ENCODE measurements at places on chromosomes 6 and 20.

DNA sequence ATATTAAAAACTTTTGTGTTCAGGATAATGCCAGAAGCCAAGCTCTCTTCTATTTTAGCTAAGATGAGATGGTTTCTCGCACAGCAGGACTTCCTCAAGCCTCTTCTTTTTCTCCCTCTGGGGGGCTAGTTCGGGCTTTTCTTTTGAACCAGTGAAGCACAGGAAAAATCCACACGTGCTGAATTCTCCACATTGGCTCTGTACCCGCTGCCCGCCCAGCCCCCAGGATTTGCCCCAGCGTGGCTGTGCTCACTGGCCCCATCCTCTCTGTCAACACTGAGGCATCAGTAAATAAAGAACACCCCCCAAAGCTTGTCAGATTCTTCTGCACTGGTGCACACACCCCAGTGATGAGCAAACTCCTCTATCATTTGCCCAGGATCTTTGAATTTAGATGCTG lies 232.8 kb downstream of the ZNF217 start:
- no peak for DNase-seq

GRCh38 chr20:46562373-46563169 lies 12.1 kb upstream of the OCSTAMP start:
- DNase-seq: peak; percentile 37

DNA sequence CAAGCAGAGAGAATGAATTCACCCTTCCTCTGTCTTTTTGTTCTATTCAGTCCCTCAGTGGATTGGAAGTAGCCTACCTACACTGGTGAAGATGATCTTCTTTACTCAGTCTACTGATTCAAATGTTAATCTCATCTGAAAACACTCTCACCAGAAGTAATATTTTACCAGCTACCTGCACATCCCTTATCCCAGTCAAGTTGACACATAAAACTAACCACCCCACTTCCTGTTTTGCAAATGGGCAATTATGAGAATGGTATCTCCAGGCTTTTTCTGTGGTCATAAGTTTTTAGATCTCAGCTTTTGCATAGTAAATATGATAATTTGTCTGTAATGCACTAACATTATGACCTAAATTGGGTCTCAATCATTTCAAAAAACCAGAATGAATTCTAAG lies 228.8 kb upstream of the ECI2 start:
- no peak for DNase-seq

DNA sequence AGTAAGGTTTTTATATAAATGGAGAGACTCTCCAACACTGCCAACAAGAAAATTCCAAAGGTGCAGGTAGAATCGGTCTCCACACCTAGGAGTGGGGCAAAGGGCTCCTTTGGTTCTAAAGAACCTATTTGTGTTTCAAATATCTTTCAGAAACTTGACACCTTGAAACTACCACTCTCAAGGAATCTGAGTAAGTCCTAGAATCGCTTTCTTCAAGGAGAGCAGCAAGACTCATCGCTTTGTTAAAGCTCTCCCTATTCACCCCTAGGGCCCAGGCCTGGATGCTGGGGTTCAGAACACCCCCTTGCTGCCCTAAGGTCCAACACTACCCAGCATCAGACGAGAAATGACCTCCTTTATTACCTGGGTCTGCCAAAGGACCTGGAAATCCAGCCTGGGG lies 2.0 kb downstream of the CLIC5 start:
- no peak for DNase-seq

- DNase-seq: no peak
Observed at GRCh38 chr20:56160956-56161355, 87.6 kb upstream of the MC3R start.

GRCh38 chr6:90025523-90026061 lies 131.3 kb downstream of the GJA10 start:
- peak; percentile 53 for DNase-seq

DNA sequence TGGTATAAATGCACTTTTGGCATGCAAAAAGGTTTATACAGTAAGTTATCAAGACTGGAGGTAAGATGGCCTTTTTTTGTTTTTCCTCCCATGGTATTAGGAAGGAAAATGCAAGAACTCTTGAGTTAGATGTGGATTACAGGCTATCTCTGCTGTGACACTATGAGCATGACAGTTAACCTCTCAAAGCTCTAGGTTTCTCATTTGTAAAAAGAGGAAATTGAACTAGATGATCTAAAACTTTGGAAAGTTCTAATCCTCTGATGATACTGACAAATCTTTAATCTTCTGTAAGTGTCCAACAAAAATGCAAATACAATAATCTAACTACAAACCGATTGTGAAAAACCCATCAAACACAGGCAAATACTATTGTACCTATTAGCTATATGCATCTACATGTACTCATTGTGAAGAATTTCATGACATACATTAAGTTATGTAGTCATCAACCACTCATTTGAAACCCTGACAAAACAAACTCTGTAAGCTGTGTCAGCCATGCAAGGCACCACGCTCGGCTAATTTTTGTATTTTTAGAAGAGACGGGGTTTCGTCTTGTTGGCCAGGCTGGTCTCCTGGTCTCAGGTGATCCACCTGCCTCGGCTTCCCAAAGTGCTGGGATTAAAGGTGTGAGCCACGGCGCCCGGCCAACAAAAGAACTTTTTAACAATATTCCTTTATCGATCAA lies 4.2 kb downstream of the CDK19 start:
- DNase-seq: no peak

GRCh38 chr6:114010540-114010939 lies 39.6 kb upstream of the HDAC2 start:
- DNase-seq: no peak

- DNase-seq: no peak
Observed at GRCh38 chr6:72238900-72239299, 352.6 kb downstream of the RIMS1 start.

DNA sequence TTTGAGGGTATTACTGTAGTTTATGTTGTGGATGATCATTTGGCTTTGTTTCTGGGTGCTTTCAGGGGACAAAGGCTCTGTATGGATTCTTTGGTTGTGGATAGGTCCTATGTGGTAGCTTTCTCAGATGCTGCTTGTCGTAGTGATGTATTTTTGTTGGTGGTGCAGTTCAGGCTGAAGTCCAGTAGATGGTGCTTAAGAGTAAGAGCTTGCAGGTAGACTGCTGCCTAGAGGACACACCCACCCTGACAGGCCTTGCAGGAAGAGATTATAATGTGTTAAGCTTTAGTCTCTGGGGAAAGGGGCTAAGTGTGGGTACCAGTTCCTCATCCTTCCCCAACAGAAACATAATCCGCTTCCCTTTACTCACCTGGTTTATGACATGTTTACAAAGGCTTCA lies 62.6 kb upstream of the ADGRB3 start:
- DNase-seq: no peak

DNA sequence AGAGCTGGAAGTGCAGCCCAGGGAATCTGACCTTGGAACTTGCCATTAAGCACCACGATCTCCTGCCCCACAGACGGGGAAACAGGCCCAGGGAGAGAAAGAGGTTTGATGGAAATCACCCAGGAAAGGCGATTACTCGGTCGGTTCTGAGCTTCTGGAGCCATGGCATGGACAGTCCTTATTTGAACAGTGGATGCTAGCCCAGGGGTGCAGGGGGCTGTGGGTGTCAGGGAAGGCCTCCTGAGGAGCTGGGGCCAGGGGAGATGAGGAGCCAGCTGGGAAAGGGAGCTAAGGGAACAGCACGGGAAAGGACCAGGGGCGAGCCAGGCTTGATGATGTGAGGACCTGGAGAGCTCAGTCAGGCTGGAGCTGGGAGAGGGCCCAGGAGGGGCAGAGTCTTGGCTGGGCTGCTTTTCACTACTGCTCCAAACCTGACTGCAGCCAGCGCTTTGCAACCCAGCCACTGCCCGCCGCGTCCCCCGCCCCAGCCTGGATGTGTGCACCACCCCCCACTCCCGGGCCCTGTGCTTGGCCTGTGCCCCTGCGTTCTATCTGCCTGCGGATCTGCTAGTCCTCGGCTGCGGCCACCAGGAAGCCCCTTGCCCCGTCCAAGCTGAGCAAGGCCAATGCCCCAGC lies 17.8 kb downstream of the SUN5 start:
- DNase-seq: no peak
